ENCODE measurements at places on chromosomes 7 and 10.

- DNase-seq: no peak
Observed at GRCh38 chr7:27064159-27064558, 31.6 kb downstream of the HOXA1 start.

- DNase-seq: no peak
Observed at GRCh38 chr10:104031631-104032030, 54.0 kb downstream of the COL17A1 start.

- no peak for DNase-seq
Observed at GRCh38 chr10:75083972-75084833, 27.3 kb upstream of the SAMD8 start.

DNA sequence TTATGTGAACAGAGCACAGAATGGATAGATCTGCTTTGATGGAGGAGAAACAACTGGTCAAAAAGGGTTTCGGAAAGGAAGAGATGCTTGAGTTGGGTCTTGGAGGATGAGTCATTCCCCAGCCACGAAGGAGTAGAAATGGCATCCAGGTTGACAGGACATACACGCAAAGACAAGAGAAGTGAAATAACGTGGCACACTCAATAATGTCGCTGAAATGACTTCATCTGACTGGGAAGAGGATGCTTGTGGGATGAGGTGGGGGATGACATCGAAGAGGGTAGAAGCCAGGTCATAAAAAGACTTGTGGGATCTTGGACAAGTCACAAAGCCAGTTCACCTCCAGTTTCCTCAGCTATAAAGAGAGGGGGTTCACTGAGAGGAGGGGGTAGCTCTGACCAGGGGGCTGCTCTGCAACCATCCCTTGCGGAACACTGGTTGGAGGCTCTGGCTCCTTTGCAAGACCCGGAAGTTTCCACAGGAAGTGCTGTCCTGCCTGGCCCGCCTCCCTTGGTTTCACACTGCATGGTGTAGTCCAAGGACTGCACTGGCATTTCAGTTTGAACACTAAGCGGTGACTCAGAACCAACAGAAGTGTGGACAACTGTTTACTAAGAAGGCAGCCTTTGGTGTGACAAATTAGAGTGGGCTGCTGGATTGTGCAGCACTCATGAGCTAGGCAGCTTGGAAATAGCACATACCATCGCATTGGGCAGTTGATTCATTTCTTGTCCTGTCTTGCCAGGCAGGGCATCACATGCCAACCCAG lies 189.9 kb upstream of the ADO start:
- DNase-seq: no peak

GRCh38 chr7:46168671-46169383 lies 247.8 kb upstream of the IGFBP3 start:
- DNase-seq: no peak

- no peak for DNase-seq
Observed at GRCh38 chr7:43217055-43217454, 104.6 kb downstream of the HECW1 start.

DNA sequence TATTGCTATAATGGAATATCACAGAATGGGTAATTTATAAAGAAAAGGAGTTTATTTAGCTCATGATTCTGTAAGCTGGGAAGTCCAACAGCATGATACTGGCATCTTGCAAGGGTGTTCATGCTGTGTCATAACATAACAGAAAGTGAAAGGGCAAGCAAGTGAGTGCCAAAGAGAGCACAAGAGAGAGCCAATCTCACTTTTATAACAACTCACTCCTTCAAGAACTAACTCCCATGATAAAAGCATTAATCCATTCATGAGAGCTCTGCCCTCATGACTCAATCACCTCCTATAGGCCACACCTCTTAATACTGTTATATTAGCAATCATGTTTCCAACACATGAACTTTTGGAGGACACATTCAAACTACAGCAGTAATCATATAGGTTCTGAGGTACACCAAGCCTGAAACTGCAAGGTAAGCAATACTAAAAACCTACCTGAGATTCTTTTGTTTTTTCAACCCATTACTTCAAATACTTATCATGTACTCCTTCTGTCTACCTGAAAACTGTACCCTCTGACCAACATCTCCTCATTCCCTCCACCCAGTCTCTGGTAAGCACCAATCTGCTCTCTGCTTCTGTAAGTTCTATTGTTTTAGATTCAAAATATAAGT lies 219.7 kb downstream of the MTERF1 start:
- DNase-seq: no peak

DNA sequence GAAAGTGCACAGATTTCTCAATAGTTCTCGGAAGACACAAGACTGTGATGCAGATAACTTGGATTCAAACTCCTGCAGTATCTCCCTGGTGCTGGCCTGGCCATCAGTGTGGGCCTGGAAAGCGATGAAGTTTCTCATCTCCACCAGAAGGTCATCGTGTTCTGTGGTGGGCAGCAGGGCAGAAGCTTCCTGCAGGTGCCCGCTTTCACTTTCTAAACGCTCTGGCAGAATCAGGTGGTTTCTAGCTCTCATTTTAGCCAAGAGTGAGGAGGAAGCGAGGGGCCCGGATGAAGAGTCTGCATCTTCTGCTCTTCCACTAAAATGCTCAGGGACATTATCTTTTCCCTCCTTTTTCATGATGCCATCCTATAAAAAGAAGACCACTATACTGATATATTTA lies 63.0 kb upstream of the DRGX start:
- DNase-seq: no peak

DNA sequence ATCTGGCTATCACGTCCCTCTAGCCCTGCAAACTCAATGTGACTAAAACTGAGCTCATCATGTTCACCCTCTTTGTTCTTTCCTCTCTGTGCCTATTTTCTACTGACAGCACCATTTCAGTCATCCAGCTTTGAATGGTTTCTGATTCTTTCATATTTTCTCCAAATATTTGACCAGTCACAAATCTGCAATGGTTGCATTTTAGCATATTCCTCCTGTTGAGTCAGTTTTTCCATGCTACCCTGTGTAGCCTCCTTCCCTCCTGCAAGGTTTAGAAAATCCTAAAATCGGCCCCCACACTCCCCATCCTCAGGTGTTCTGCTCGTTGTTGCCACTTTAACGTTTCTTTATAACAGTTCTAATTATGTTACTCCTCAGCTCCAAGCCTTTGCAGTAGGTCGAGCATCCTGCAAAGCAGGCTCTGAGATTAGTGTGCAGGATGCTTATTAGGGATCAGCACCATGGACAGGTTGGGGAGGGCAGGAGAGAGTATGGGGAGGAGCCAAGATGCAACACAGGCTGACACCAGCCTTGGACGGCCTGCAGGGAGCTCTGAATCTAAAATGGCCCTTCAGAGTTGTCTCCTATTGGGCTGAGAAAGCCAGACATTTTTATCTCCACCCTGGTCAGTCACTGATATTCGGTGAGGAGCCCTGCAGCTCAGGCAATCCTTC lies 531.0 kb upstream of the COBL start:
- DNase-seq: no peak

DNA sequence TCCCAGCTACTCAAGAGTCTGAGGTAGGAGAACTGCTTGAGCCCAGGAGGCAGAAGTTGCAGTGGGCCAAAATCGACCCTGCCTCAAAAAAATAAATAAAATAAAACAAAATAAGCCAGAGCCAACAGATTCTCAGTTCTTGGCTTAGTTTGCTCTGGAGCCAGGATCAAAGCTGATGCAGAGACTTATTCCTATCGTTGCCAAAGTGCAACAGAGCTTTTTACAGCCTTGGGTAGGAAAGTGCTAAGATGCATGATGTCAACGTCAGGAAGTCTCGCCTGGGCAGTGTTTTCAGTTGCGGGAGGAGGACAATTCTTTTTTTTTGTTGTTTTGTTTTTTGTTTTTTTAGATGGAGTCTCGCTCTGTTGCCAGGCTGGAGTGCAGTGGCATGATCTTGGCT lies 43.8 kb upstream of the CYTH3 start:
- DNase-seq: no peak

DNA sequence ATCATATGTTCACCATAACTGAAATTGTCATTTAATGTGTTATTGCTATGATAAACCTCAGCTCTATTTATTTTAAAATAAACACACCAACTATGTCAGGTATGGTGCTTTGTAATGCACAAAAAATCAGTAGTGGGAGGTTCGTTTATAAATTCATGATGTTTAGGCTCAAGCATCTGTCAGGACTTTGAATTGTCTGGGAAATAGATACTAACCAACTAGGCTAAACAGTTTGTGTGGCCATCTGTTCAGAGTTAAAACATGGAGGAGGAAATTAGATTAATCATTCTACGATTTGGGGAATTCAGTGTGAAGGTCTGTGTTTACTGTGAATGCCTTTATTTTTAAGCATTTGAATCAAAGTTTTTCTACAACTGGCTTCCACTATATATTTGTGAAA lies 212.6 kb upstream of the FZD8 start:
- no peak for DNase-seq

- DNase-seq: no peak
Observed at GRCh38 chr10:32982293-32982709, 24.3 kb upstream of the ITGB1 start.

DNA sequence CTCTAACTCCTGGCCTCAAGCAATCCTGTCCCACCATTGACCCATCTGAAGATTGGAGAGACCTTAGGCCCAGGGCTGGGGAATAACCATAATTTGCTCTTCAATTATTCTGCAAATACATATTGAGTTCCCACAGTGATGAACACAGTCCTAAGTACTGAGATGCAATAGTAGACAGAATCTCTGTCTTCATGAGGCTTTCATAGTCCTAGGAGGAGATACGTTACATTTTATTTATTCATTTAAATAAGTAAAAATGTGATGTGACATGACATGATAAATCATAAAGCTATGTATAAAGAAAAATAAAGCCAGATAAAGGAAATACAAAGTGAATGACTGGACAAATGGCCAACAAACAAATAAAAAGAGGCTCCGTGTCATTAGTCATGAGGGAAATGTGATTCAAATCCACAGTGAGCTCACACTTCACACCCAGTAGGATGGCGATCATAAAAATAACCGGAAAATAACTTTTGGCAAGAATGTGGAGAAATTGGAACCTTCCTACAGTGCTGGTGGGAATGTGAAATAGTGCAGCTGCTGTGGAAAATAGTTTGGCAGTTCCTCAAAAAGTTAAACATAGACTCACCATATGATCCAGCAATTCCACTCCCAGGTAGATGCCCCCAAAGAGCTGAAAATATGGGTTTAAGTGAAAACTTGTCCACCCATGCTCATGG lies 52.1 kb upstream of the JCAD start:
- DNase-seq: no peak

DNA sequence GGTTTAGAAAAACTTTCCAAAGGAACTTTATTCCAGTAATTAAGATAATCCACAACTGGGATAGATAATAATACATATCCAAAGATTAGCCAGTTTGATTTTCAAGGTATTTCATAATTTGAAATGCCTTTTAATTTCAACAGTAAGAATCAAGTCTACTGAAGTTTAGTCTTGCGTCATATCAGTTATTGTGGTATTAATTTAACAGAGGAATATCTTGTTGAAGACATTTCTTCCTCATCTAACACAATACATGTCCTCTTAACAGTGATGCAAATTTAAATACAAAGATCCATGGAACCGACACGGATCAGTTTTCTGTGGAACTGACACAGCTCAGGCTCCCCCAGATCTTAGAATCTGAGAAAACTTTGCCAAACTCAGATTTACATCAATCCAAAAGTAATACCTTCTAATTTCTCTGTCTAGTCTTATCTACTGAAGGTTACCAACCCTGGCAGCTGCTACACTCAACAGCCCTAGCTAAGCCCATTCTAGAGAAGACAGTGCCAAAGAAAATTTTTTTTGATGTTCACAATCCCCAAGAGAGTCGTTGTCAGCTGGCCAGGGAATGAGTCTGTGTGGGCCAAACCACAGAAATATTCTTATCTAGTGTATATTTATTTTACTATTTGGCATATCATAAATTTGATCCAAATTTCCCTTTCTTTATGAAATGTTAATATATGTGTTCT lies 365.2 kb upstream of the MEOX2 start:
- no peak for DNase-seq

- no peak for DNase-seq
Observed at GRCh38 chr7:93374345-93374940, 142.3 kb downstream of the VPS50 start.

- DNase-seq: no peak
Observed at GRCh38 chr10:76301950-76302349, 870.5 kb downstream of the LRMDA start.

- no peak for DNase-seq
Observed at GRCh38 chr7:97851683-97852082, 20.5 kb downstream of the ASNS start.

DNA sequence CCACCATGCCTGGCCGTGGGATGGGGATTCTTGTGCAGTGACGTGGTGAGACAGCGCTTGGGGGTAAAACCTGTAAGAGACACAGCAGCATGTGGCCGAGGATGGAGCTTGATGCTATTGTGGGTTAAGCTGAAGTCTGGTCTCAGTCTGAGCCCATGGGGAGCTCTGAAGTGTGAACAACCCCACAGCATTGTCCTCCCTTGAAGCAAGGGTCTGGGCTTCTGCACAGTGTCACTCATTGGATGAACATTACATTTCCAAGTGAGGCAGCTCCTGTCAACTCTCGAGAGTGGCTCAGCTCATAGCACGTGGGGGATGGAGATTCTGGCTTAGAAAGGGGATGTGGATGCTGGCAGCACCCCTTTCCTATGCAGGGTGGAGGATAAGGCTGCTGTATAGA lies 32.2 kb upstream of the ZNF438 start:
- no peak for DNase-seq

- DNase-seq: no peak
Observed at GRCh38 chr7:158348446-158348845, 239.2 kb downstream of the PTPRN2 start.

GRCh38 chr10:103759100-103759781 lies 96.1 kb downstream of the SH3PXD2A start:
- no peak for DNase-seq

DNA sequence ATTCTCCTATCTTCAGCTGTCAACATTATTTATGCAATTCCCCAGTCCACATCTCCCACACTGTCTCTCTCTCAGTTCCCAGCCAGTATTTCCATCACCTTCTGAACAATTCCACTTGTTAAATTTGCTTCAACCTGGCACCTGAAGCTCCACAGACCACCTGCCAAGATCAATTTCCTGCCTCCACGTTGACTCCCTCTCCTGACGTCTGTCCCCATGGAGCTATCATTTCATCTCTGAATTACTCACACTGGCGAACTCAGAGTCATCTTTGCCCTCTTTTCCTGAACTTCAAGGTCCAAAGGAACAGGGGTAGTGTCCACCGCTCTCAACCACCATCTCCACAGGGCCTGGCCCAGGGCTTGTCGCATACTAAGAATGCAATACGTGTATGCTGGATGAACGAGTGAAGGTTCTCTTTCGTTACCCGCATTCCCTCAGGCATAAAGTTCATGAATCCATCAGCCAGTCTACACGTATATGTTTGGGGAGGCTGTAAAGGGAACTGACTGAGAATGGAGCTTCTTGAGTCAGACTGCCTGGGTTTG lies 183.3 kb downstream of the JCAD start:
- DNase-seq: no peak

GRCh38 chr10:111335826-111336225 lies 259.0 kb downstream of the ADRA2A start:
- no peak for DNase-seq

Data from GM18507 (cell line).